ENCODE measurements at places on chromosomes 2 and 18. TPM values are rescaled to one million over a fixed set of nuclear protein-coding genes. Genes with fewer than 3 reads are reported as not detected.

RGPD5 gene
- 10.3 TPM for total RNA-seq

SCN7A gene
- total RNA-seq = not detected

GRCh38 chr2:98269274-98269673 lies 77.0 kb upstream of the CNGA3 start:
- DNase-seq = peak; percentile 42

DNA sequence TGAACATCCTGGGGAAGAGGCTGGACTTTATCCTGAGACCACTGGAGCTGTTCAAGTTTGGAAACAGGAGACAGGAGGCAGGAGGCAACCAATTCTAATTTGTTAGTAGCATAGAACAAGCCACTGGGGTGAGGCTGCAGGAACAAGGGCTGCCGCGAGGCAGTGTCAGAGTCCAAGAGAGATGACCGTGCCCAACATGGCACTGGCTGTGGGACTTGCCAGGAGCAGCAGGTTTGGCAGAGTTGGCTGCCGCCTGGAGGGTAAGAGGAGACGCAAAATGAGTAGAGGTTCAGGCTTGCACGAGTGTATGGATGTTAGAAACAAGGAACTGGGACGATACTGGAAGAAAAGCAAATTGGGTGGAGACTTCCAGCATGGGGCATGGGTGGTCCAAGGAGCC lies 168.5 kb downstream of the TPGS2 start:
- no peak for DNase-seq

DNA sequence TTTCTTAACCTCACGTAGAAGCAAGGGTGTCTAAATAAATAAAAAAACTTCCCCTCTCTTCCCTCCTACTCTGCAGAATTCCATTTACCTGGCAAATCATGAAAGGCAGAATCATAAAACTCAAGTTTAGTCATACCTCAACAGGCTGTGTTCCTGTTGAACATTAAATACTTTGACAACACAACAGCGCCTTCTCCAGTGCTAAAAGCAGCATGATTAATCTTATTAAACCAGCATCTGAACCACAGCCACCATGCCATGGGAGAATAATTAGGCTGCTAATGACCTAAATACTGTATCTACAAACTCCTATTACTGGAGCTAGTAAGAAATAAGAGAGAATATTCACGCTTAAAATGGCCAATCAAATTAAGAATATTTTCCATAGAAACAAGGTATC lies 68.1 kb downstream of the CDH2 start:
- peak; percentile 35 for DNase-seq

GRCh38 chr2:37838541-37839167 lies 86.4 kb upstream of the RMDN2 start:
- DNase-seq = no peak

GRCh38 chr18:61608316-61608715 lies 275.1 kb downstream of the CDH20 start:
- peak; percentile 4 for DNase-seq

- no peak for DNase-seq
Measured at GRCh38 chr2:174343623-174344455, 9.1 kb downstream of the SP9 start.

DNA sequence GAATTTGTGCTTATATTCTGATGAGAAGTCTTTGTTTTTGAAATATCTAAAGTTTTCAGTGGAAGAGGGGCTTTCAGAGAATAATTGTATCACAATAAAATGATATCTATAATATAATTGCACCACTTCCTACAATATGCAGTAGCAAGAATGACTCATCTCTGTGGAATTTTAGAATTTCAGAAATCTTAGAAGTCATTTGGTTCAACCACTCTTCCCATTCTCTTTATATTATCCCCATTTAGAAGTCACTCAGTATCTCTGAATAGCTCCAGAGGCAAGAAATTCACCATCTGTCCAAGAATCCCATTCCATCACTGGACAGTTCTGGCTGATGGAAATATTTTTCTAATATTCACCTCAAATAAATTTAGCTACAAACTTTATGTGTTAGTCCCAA lies 59.3 kb upstream of the CCDC68 start:
- DNase-seq = peak; percentile 72

- DNase-seq = no peak
Measured at GRCh38 chr2:72919414-72920317, 2.3 kb downstream of the EMX1 start.

GRCh38 chr2:74026687-74027241 lies 42.1 kb downstream of the TET3 start:
- DNase-seq = no peak
